ENCODE measurements at places on chromosomes 1 and 21. TPM values are rescaled to one million over a fixed set of nuclear protein-coding genes. Genes with fewer than 3 reads are reported as not detected.

GRCh38 chr1:232600424-232601258 is 29.3 kb downstream of the SIPA1L2 start:
- no peak for DNase-seq

DNA sequence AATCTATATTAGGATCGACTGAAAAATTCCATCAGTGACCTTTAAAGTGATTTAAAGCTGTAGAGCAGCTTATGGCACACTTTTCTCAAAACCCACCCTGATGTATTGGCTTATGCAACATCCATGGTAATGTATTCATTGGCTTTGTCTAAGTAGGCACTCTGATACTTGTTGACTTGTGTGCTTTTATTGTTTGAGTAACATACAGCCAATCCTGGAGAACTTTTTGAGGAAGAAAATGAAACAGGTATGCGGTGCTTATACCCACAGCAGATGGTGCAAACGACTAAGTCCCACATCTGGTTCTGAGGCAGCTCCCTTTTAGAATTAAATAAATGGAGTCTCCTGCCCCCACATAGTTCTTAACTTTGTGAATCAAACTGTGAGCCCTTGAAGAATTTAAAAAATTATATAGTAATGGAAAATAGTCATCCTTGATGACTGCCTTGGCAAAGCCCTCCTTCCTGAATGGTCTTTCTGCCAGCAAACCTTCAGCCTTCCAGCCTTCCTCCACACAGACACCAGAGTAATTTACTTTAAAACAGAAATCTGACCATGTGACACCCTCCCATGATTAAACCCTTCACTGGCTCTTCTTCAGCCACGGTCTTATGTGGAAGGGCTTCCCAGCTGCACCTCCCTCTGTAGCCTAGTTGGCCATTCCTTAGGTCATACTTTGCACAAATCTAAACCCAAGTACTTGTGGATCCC is 116.0 kb downstream of the BCAR3 start:
- DNase-seq: no peak

DNA sequence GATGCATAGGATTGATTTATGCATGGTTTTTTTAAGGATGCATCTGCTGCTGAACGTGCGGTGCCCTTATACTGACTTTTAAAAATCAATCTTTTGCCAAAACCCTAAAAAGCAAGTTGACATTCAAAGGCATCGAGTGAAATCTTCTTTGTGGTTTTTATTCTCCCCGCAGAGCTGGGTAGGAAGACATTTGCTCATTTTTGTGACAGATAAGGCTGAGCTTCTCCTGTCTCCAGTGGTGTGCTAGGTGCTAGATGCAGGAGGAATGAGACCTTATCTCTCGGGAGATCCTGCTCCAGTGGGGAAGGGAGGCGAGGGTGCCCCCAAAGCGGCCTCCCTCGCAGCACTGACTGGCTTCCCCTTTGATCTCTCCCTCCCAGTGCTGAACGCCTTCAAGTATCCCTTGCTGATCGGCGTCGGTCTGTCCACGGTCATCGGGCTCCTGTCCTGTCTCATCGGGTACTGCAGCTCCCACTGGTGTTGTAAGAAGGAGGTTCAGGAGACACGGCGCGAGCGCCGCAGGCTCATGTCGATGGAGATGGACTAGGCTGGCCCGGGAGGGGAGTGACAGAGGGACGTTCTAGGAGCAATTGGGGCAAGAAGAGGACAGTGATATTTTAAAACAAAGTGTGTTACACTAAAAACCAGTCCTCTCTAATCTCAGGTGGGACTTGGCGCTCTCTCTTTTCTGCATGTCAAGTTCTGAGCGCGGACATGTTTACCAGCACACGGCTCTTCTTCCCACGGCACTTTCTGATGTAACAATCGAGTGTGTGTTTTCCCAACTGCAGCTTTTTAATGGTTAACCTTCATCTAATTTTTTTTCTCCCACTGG is 14.9 kb upstream of the CD101 start:
- DNase-seq: no peak

TRNP1 gene
- total RNA-seq: 42.2 TPM

GBP6 gene
- total RNA-seq: not detected

DNA sequence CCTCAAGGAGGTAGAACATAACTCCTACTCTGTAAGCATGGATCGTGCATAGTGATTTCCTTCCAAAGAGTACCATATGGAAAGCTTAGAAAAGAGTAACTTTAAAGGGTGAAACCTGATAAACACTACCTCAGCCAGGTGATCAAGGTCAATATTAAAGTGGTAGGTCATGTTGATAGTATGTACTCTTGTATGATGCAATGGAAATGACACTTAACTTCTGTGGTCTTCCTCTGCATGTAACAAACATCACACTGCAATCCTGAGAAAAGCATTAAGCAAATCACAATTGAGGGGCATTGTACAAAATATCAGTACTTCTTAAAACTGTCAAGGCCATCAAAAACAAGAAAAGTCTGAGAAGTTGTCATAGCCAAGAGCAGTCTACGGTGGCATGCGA is 83.8 kb downstream of the LEPR start:
- DNase-seq: no peak

DNA sequence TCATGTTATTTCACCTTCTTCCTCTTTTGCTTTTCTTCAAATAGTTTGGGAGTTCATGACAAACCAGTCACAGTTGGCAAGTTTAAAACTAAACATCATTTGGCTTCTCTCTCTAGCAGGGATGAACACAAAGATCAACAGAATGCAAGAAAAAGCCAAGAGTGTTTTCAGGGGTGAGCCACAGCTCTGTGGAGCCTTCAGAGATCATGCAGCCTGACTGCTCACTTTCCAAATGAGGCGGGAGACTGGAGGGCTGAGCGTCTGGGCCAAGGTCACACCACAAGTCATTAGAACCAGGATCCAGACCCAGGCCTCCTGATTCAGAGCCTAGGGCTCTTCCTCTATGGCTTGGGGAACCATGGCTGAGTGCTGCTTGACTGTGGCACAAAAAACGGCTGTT is 2.7 kb downstream of the DPT start:
- no peak for DNase-seq

RAVER2 gene
- total RNA-seq: 12.2 TPM

FCRL2 gene
- not detected for total RNA-seq

GRCh38 chr1:62530516-62531154 is 66.7 kb upstream of the ANGPTL3 start:
- no peak for DNase-seq

TCEA3 gene
- total RNA-seq: 46.0 TPM

DNA sequence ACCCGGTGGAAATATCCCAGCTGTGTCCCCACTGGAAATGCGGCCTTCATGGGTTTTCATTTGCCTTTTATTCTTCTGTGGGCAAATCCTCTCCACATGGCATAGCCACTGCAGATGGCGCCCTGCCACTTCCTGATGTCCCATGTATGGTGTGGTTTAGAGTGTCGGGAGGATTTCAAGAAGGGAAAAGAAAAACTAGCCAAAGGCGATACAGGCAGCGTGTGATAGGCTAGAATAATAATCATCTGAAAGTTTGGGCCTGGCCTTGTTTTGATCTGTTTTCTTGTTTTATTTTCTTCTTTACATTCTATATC is 123.6 kb downstream of the PEX14 start:
- DNase-seq: no peak

RAB25 gene
- not detected for total RNA-seq

DNA sequence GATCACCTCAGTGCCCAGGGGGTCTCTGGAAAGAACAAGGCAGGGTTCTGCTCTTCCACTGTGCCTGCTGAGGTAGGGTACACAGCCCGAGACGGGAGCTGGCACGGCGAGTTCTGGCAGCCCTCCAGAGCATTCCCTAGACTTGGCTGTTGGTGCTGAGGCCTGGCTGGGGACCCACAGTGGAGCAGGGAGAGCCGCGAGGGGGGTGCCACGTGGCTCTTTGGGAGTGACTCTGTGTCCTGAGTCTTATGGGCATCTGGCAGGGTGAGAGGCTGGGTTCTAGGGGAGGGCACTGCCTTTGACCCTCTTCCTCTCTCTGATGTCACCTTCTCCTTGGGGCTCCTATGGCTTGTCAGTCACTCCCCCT is 336.4 kb downstream of the CAMTA1 start:
- peak; percentile 88 for DNase-seq

DNA sequence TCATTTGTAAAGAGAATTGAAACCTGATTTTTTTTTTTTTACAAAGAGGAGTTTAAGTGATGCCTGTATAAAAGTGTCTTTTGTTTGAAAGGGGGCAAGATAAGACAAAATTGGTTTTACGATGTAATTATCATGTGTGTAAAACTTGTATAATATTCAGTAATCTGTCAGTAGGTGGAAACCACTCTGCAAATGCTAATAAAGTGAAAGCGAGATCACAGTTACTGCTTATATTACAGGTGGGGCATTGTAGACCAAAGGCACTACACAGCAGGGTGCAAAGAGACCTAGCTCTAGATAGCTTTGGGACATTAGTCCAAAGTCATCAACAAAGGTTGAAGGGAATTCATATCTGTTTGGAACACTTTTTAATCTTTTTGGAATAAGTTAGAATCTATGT is 174.2 kb downstream of the LHX8 start:
- DNase-seq: no peak

- no peak for DNase-seq
These were observed 5.1 kb downstream of the LAMB3 start for GRCh38 chr1:209647156-209647555.

- DNase-seq: no peak
These were observed 14.1 kb downstream of the TTC39A start for GRCh38 chr1:51316113-51316845.

FCER1G gene
- total RNA-seq: 11.4 TPM

DNA sequence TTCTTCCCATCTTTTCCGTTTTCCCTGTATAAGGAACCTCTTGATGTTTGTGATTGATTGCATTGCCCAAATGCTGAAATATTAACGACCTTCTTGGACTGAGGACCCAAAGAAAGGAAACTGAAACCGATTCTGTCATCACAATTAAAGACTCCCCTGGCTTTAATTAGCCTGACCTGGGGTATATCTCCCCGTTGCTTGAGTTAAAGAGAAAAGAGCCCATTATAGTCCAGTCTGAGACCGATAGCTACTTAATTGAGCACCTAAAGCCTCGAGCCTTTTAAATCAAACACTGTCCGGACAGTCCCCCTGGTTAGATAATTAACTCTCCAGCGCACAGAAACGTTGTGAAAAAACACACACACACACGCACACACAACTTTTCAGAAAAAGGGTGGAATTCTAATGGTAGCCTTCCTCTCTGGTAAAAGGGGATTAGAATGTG is 8.0 kb downstream of the LMO4 start:
- no peak for DNase-seq

REG4 gene
- total RNA-seq: not detected

CEP104 gene
- 32.0 TPM for total RNA-seq

DNA sequence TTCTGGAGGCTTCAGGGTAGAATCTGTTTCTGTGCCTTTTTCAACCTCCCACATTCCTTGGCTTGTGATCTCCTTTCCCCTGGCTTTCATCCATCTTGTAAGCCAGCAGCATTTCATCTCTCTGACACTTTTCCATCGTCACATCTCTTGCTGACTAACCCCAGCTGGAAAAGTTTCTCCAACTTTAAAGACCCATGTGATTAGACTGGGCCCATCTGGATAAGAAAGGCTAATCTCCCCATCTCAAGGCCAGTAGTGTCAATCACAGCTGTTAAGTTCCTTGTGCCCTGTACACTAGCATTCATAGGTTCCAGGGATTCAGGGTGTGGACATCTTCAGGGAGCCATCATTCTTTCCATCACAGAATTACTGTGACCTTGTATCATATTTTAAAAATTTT is 452.1 kb downstream of the TTLL7 start:
- DNase-seq: no peak

DNA sequence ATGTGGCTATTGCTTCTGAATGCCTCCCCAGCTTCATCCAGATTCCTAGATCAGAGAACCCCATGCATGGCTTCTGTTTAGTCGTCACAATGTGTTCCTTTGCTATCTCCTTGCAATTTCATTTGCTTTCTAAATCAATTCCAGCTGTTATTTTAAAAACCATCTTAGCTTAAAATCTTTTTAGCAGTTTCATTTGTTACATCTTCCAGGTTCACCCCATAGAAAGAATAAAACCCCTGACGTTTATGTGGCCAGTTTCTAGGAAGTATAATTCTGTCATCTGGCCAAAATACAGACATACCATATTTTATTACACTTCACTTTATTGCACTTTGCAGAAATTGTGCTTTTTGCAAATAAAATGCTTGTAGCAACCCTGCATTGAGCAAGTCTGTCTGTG is 278.4 kb downstream of the PTPRC start:
- no peak for DNase-seq

DNA sequence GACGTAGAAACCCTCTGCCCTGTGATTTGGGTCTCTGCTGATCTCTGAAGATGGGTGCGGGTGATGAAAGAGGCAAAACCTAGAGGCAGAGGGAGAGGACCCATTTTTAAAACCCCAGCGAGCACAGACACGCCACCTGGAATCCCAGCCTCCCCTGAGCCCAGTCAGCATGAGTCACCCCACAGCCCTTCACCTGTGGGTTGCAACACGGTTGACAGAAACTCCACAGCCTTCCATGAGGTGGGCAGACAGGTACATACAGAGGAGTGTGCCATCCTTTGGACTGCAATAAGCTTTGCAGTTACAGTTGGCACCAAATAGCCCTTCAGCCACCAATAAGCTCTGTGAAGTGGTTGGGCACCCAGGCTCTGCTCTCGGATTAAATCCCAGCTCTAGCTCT is 2.1 kb upstream of the GRHL3 start:
- no peak for DNase-seq

GRCh38 chr1:11399250-11399649 is 79.7 kb upstream of the DISP3 start:
- no peak for DNase-seq

TMIGD3 gene
- total RNA-seq: 0.32 TPM

DNA sequence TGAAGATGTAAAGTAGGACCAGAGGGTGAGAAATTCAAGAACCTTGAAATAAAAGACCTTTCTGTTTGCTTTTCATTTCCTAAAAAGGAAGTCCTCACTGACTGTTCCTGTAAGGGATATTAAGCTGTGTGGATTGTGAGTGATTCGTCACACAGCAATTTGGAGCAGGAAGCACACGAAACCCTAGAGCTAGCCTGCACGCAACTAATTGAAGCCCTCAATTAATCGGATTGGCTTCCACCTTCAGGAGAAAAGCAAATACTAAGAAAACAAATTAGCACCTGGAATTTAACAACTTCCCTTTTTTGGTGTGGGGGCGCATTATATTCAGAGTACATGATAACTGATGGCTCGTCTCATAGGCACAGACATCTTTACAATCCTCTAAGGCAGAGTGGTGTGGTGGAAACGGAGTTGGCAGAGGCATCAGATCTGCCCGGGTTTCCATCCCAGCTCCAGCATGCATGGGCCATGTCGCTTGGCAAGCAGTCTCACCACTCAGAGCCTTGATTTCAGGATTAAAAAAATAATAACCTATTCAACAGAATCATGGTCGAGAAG is 95.2 kb downstream of the KCNJ15 start:
- no peak for DNase-seq

- no peak for DNase-seq
These were observed 34.1 kb upstream of the RNF187 start for GRCh38 chr1:228453022-228453560.

RGSL1 gene
- not detected for total RNA-seq

GRCh38 chr1:220339581-220339980 is 67.3 kb upstream of the RAB3GAP2 start:
- no peak for DNase-seq

- no peak for DNase-seq
These were observed 364.8 kb upstream of the ESRRG start for GRCh38 chr1:217088011-217088410.

- DNase-seq: no peak
These were observed 1233.9 kb upstream of the ADGRL2 start for GRCh38 chr1:80566867-80567266.

Data from cardiac septum (tissue), 1 donor.